ENCODE measurements at places on chromosomes 4 and X. TPM values are rescaled to one million over a fixed set of nuclear protein-coding genes. Genes with fewer than 3 reads are reported as not detected.

RPS6KA6 gene
- total RNA-seq: 20.0 TPM

DNA sequence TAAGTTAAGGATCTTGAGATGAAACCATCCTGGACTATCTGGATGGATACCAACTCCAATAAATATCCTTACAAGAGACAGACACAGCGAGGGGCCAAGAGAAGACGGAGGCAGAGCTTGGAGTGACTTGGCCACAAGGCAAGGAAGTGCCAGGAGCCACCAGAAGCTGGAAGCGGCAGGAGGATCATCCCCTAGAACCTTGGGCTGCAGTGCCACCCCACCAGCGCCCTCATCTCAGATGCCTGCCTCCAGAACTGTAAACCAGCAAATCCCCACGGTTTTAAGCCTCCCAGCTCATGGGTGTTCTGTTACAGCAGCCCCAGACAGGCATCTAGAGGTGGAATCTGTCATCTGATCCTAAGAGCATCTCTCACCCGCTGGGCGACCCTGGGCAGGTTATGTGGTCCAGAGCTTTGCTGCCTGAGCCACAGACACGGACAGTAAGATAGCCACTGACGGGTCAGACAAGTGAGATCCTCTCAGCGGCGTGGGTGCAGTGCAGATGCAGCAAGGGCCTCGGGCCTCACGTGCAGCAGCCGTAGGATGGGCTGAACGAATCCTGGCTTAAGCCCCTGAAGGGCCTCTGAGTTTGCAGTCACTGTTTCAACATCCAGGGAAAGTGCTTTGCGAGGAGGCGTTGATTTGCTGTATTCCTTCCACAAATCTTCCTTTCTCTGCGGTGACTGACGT, 25.1 kb upstream of the MXD4 start:
- peak; percentile 45 for DNase-seq

GRCh38 chr4:32748061-32748460, 2027.9 kb downstream of the PCDH7 start:
- no peak for DNase-seq

GRCh38 chr4:37381040-37381668, 136.6 kb downstream of the NWD2 start:
- DNase-seq: peak; percentile 49

TDO2 gene
- total RNA-seq: not detected

DNA sequence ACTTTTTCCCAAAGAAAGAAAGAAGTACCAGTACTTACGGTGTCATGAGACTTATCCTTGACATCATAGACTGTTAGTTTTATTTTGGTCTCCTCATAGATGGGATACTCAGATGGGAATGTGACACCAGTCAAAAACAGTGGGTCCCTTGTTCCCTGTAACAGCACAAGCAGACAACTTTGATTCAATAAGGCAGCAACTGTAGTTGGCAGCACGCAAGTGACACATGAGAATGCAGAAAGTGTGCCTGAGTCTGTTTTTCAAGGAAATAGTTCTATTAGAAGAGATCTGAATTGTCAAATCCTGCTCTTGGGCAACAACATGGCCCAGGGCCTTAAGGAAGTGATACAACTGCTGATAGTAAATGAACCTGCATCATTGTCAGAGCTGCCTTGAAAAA, 443.2 kb downstream of the INPP4B start:
- no peak for DNase-seq

GPR50 gene
- total RNA-seq: 2.2 TPM

TRPC3 gene
- total RNA-seq: 0.17 TPM

DNA sequence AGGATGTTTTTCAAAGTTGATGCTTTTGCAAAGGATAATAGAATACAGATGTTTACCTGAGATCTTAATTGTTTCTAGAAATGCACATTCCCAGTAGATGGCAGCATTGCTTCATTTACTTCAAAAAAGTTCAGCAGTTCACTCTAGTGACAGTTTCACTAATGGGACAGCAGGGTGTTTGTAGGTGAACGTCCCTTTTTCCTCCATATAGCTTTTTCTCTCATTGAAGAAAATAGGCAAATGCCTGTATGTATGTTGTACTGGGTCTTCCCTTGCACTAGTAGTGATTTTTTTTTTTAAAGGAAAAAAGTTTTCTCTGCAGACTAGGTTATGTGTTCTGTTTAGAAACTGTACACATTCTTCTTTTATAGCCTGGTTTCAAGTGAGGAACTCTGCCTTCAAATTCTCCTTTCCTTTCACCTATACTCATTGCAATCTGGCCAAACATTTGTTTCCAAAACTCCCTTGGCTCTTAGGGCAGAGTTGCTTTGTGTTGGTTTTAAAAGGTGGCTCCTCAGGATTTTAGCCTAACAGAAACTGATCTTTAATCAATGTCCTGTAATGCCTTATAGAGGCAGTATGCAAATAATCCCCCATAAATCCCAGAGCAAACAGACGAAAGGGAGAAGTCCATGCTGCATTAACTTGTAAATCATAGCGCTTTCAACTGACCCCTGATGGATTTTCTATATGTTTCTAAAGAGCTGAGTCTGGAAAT, 86.3 kb downstream of the EGF start:
- peak; percentile 77 for DNase-seq

ATP6AP2 gene
- total RNA-seq: 88.1 TPM

DNA sequence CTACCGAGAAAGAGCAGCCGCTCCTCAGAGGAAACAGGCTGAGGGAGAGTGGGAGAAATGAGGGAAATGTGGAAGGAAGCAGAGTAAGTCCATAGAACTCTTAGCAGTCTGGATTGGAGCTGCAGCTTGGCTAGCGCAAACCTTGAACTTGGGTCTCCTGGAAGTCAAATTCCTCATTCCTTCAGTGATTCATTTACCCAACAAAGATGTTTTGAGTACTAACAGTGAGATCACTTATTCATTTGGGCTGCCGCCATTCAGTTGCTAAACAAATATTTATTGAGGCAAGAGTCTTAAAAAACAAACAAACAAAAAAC, 51.5 kb downstream of the SEL1L3 start:
- DNase-seq: no peak

DNA sequence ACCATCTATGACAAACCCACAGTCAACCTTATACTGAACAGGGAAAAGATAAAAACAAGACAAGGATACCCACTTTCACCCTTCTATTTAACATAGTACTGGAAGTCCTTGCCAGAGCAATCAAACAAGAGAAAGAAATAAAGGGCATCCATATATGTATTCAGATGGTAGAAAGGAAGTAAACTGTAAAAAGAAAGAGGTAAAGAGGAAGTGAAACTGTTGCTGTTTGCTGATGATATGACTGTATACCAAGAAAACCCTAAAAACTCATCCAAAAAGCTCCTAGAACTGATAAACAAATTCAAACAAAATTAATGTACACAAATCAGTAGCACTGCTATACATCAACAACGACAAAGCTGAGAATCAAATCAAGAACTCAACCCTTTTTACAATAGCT, 538.7 kb upstream of the PABPC4L start:
- DNase-seq: no peak

STK32B gene
- total RNA-seq: 2.6 TPM

DNA sequence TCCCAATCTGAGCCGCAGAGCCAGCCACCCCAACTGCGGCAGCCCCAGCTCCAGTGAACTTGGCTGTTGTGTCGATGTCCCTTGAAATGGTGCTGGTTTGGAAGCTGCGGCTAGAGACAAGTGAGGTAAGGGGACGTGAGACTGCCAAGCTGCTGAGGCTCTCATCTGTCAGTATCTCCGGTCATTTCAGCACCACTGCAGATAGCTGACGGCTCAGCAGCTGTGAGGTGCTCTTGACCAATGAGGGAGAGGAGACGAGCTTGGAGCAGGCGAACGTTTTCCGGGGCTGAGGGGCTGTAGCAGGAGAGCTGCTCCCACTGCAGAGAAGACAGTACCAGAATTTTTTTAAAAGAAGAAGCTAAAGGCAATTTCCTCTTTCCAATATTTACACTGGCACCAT, 175.5 kb upstream of the CASK start:
- no peak for DNase-seq

DNA sequence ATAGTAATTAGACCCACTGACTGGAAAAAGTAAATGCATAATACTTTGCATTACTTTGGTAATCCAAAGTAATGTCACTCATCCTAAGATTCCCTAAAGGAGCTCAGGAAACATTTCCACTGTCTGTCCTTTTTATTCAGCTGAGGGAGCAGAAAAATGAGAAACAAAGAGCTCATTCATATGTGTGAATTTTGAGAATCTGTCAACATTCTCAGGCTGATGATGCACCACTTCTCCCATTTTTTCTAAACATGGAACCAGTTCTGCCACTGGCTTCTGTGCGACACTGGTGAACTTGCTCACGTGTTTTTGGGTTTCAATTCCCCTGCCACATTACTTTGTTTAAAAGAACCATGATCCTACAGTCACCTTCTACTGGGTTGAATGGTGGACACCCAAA, 28.4 kb upstream of the ADH7 start:
- DNase-seq: no peak

SEC31A gene
- 110 TPM for total RNA-seq

HADH gene
- 49.9 TPM for total RNA-seq

DNA sequence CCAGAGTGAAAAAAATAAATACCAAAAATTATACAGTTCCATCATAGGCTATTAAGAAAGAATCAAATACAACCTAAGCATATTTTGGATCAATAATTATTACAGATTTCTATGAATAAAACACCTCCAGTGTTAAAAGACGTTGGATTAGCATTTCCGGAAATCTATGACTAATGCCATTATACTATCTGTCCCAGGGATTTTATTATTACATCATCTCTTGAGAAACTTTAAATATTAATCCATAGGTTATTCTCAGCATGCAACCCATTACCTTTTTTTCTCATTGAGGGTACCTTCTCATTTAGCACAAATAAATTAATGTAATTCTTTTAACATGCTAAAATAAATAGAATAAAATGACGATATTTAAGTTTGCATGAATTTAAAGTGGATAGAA, 44.6 kb downstream of the CXorf58 start:
- DNase-seq: no peak

DKK2 gene
- not detected for total RNA-seq

- no peak for DNase-seq
These were observed 47.6 kb downstream of the CCNG2 start for GRCh38 chr4:77204621-77205020.

DNA sequence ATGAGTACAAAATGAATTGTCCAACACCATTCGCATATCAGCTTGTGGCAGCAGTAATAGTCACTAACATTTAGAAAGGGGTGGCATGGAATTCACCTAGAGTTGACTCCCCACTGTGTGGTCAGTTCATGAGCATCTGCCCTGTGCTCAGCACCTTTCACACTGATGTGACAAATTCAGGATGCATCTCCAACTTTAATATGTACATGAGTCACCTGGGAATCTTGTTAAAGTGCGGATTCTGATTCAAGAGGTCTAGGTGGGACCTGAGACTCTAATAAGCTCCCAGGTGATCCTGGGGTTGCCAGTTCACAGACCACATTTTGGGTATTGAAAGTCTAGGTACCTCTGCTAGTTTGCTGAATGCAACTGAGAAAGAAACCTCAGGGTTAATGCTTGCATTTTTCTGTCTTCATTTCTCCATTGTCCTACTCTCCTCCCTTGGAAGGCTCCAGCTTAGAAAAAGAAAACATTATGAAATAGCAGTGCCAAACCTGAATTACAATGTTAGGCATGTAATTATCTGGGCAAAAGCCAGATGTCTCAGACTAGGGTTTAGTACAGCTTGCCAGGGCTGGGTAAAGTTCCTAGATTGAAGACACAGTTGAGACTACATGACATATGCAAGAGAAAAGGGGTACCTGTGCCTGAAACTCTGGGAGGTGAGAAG, 32.7 kb downstream of the TMSB4X start:
- no peak for DNase-seq

GRCh38 chr4:94256144-94256783, 48.6 kb downstream of the SMARCAD1 start:
- no peak for DNase-seq

SLC6A14 gene
- total RNA-seq: not detected

GRCh38 chr4:105067946-105068345, 78.7 kb upstream of the TET2 start:
- no peak for DNase-seq

- DNase-seq: no peak
These were observed 178.7 kb downstream of the CHIC2 start for GRCh38 chr4:53885668-53886067.

- no peak for DNase-seq
These were observed 386.6 kb downstream of the CENPC start for GRCh38 chr4:67158666-67159065.

GRCh38 chrX:54540289-54540688, 10.3 kb downstream of the GNL3L start:
- DNase-seq: no peak

GRCh38 chr4:15938182-15938581, 358 bp downstream of the FGFBP1 start:
- peak; percentile 21 for DNase-seq

DNA sequence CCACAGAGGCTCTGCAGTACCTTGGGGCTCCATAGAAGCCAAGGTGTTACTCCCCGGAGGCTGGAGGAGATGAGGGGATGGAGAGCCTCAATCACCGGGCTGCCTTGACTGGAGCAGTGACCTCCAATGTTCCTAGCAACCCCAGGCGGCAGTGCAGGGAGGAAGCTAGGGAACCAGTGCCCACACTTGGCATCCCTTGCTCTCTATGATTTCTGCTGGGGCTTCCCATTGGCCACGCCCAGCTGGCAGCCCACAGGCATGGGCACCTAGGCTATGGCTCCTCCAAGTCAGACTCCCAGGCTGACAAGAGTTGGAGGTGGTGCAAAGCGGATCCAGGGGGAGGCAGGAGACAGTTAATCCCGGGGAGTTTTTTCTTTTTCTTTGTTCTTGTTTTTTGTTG, 229.7 kb downstream of the EVC2 start:
- DNase-seq: no peak

- no peak for DNase-seq
These were observed 16.9 kb downstream of the STAP1 start for GRCh38 chr4:67575232-67576058.

- DNase-seq: no peak
These were observed 207.4 kb downstream of the MAPK10 start for GRCh38 chr4:86152454-86152853.

GRCh38 chr4:117421706-117422105, 336.3 kb upstream of the TRAM1L1 start:
- no peak for DNase-seq

DNA sequence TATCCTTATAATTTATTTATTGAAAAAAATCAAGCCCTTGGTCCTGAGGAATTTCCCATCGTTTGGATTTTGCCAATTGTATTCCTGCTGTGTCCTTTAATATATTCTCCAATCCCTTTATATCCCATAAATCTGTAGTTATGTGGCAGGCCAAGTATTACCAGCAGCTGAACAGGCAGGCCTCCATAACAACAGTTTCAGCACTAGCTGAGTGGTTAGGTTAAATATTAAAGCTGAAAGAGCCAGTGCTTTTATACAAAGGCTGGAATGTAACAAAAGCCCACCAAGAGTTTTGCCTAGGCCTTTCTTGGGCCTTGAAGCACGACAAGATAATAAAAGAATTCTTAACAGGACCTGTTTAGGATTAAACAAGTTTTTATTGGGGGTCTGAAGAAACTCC, 366.6 kb upstream of the GALNT7 start:
- peak; percentile 18 for DNase-seq

DNA sequence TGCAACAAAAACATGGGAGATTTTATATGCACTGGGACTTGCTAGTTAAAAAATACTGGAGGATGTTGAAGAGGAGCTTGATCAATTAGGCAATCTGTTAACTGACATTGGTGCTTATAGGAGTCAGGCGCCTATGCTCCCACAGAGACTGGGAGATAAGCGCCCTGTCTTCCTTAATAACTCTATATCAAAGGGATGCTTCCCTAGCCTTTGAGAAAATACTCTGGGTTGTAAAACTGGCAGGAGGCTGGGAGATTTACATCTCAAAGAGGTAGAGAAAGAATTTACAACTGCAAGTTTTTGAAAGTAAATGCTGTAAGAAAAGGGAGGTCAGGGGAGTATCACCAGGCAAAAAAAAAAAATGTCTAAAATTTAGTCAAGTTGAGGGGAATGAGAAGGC, 325.4 kb downstream of the PCDH10 start:
- no peak for DNase-seq

- peak; percentile 40 for DNase-seq
These were observed 351.9 kb downstream of the PCDH18 start for GRCh38 chr4:137180349-137180748.
